CD8-positive, alpha-beta memory T cell (primary cell): ENCODE measurements at places on chromosomes 11 and 22. TPM values are rescaled to one million over a fixed set of nuclear protein-coding genes. Genes with fewer than 3 reads are reported as not detected.

DNA sequence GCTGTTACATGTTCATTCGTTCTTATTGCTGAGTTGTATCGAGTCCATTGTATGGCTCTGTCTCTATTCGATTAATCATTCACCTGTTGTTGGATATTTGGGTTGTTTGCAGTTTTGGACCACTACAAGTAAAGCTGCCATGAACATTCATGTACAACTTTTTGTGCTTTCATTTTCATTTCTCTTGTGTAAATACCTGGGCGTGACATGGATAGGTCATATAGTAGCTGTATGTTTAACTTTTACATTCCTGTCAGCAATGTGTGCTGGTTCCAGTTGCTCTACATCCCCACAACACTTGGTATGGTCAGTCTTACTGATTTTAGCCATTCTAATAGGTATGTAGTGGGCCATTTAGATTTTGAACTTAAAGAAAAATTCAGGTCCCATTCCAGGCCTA is 194.2 kb upstream of the PLET1 start:
- no peaks in the 10 kb centered on the region for H3K4me1 ChIP-seq
- H3K27me3 ChIP-seq, result no peaks in the 10 kb centered on the region
- no peak for DNase-seq
- no peaks in the 10 kb centered on the region for H3K36me3 ChIP-seq

GRCh38 chr22:50544078-50544745 is 1.5 kb upstream of the KLHDC7B start:
- H3K4me3 ChIP-seq, result peak overlapping the region; percentile 77
- no peaks in the 10 kb centered on the region for H3K36me3 ChIP-seq
- peaks cover 41% of the 10 kb centered on the region for H3K4me1 ChIP-seq
- H3K27ac ChIP-seq, result peak overlapping the region; percentile 33
- H3K27me3 ChIP-seq, result no peaks in the 10 kb centered on the region

GRCh38 chr22:50323900-50324299 is 2.9 kb downstream of the DENND6B start:
- no peaks in the 10 kb centered on the region for H3K36me3 ChIP-seq
- H3K27me3 ChIP-seq, result no peaks in the 10 kb centered on the region
- H3K27ac ChIP-seq, result no peak overlapping the region
- no peak for DNase-seq
- no peak overlapping the region for H3K4me3 ChIP-seq

GRCh38 chr22:49915610-49916009 is 2.6 kb downstream of the ALG12 start:
- no peak overlapping the region for H3K4me3 ChIP-seq
- no peak for DNase-seq
- H3K4me1 ChIP-seq, result peaks cover 18% of the 10 kb centered on the region
- no peaks in the 10 kb centered on the region for H3K36me3 ChIP-seq

GRCh38 chr22:20771918-20772625 is 1.8 kb upstream of the SERPIND1 start:
- H3K27me3 ChIP-seq, result no peaks in the 10 kb centered on the region
- H3K4me3 ChIP-seq, result no peak overlapping the region
- no peak overlapping the region for H3K27ac ChIP-seq

DNA sequence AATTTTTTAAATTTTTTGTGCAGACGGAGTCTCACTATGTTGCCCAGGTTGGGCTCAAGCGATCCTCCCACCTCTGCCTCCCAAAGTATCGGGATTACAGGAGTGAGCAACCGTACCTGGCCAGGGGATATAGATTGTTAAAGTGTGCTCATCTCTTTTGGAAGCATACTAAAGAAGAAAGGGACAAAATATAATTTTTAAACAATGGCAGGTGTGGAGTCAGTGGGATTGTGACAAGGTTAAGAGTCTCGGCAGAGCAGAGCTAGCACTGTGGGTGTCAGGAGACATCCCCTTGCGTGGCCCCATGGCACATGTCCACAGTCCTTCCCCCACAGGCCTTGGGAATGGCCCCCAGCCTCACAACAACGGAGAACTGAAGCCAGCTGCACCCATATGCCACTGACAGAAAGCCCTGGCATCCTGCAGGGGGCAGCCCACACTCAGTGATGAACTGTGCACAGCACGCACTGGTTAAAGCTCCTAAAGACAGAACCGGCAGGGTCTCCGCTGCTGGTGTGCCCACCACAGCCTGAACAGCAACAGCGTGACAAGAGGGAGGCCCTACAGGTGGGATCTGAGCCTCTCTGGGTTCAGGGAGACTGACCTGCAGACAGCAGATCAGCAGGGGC is 29.9 kb downstream of the SERPIND1 start:
- H3K4me1 ChIP-seq, result no peaks in the 10 kb centered on the region
- H3K27ac ChIP-seq, result no peak overlapping the region
- H3K27me3 ChIP-seq, result no peaks in the 10 kb centered on the region
- H3K36me3 ChIP-seq, result peaks cover 52% of the 10 kb centered on the region

DNA sequence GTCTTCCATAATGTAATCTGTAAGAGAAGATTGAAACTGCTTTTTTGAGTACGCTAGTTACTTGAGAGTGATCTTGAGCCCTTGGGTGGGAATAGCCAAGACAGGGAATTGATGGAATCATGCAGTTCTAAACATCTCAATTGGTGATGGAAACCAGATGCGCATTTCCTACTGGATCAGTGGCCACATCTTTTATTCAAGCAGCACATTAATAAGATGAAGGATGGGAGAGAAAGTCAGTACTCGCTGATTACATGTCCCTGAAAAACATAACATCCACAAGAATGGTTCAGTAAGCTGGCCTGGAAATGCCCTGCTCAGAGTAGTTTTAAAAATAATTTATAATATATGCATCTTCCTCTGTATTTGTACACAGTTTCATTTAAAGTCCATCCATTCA is 833.8 kb downstream of the JRKL start:
- H3K4me1 ChIP-seq, result no peaks in the 10 kb centered on the region
- no peaks in the 10 kb centered on the region for H3K27me3 ChIP-seq
- no peak for DNase-seq
- no peak overlapping the region for H3K4me3 ChIP-seq
- H3K36me3 ChIP-seq, result no peaks in the 10 kb centered on the region

- no peaks in the 10 kb centered on the region for H3K27me3 ChIP-seq
- H3K36me3 ChIP-seq, result peaks cover 7% of the 10 kb centered on the region
- DNase-seq, result no peak
- H3K4me3 ChIP-seq, result no peak overlapping the region
- peaks cover 49% of the 10 kb centered on the region for H3K4me1 ChIP-seq
- H3K27ac ChIP-seq, result no peak overlapping the region
Measured at GRCh38 chr22:24304062-24304675, 33.5 kb downstream of the SPECC1L start.

DNA sequence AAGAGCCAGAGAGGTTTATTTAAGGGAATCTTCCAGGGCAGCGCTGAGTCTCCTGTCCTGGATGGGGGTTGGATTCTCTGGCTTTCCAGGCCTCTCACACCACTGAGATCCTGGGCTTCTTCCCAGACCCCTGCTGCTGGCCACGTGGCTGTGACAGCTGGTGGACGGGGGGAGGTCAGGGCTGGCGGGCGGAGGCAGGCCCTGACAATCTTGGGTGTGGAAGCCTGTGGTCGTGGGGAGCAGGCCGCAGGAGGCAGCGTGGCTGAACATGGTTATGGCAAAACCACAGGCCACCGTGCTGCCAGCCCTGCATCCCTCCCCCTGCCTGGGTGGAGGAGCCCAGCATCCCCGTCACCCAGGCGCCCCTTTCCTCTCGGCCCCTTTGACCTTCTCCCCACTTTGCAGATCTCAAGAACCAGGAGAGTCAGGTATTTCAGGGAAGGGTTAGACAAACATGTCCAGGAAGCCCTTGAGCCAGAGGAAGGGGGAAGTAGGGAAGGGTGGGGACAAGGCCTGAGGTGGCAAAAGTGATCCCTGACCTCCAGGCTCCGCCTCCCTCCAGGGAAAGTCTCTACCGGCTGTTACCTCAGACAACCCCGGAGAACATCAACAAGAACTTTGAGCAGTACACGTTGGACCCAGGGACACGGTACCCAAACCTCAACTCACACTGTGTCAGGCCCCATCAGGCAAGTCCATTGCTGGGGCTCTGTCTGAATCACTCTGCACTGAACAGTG is 111.8 kb downstream of the MICAL2 start:
- no peak overlapping the region for H3K4me3 ChIP-seq
- no peak for DNase-seq
- H3K36me3 ChIP-seq, result peaks cover 8% of the 10 kb centered on the region

- H3K4me1 ChIP-seq, result no peaks in the 10 kb centered on the region
- no peak overlapping the region for H3K4me3 ChIP-seq
- DNase-seq, result no peak
- H3K36me3 ChIP-seq, result no peaks in the 10 kb centered on the region
- H3K27me3 ChIP-seq, result no peaks in the 10 kb centered on the region
Measured at GRCh38 chr11:71190551-71190950, 61.8 kb downstream of the SHANK2 start.

DNA sequence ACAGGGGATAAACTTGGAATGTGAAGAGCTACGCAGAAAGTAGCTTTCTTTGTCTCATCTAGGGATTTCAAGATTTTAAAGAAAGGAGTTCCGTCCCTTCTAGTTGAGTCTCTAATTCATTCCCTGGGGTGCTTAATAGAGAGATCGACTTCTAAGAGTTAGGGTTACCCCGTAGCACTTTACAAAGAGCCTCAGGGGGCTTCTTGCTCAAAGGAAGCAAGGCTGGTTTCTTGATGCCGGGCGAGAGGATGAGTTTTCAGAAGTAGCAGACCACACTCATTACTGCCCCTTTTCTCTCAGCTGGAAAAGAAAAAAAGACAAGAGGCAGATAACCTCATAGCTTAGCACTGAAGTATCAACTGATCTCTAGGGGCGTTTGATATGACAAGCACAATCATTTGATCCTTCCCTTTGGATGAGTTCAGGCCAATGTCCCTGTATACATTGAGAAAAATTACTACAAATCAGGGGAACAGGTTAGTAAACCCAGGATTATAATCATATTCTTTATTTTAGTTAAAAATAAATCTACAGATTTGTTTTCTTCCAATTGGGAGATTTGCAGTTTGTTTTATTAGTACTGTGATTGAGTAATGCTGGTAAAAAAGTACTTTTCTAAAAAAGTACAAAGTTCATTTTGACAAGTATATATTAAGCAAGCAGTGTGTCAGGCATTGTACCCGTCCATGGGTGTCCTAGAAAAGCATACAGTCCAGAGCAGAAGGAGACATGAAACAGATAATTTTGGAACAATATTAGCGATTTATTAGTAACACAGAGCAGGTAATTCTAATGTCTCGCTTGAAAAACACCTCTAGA is 18.7 kb downstream of the ELMOD1 start:
- H3K4me3 ChIP-seq, result no peak overlapping the region
- H3K4me1 ChIP-seq, result no peaks in the 10 kb centered on the region
- H3K36me3 ChIP-seq, result no peaks in the 10 kb centered on the region

DNA sequence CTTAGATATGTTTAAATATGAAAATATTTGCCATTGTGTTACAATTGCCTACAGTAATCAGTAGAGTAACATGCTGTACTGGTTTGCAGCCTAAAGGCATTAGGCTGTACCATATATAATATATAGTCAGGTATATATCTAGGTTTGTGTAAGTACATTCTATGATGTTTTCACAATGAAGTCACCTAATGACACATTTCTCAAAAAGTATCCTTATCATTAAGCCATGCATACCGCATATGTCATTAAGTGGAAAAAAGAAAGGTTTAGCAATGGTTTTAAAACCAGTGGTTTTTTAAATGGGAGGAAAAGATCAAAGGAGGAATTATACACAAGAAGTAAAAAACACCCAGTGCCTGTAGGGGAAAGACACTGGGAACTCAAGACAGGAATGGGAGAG is 122.7 kb downstream of the RBFOX2 start:
- no peak overlapping the region for H3K4me3 ChIP-seq
- H3K27me3 ChIP-seq, result no peaks in the 10 kb centered on the region
- H3K27ac ChIP-seq, result no peak overlapping the region

DNA sequence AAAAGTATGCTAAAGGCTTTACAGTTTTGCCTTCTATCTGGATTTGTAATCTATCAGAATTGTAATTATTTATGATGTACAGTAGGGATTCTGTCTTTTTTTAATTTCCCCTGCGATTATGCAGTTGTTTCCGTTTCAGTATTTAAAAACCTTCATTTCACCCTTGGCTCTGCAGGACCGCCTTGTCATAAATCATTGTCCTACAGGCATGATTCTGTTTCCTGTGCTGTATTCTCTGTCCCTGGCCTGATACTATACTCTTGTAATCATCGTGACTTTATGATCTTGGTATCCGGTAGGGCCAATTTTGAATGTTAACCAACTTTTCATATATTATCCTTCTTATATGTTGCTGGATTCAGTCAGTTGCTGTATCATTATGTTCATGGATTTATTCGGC is 151.7 kb downstream of the ATXN10 start:
- no peaks in the 10 kb centered on the region for H3K27me3 ChIP-seq
- no peaks in the 10 kb centered on the region for H3K36me3 ChIP-seq
- no peak overlapping the region for H3K4me3 ChIP-seq
- no peak for DNase-seq
- H3K27ac ChIP-seq, result no peak overlapping the region

GRCh38 chr22:48089601-48090331 is 1327.3 kb downstream of the TBC1D22A start:
- no peak overlapping the region for H3K4me3 ChIP-seq
- DNase-seq, result no peak
- no peaks in the 10 kb centered on the region for H3K36me3 ChIP-seq

DNA sequence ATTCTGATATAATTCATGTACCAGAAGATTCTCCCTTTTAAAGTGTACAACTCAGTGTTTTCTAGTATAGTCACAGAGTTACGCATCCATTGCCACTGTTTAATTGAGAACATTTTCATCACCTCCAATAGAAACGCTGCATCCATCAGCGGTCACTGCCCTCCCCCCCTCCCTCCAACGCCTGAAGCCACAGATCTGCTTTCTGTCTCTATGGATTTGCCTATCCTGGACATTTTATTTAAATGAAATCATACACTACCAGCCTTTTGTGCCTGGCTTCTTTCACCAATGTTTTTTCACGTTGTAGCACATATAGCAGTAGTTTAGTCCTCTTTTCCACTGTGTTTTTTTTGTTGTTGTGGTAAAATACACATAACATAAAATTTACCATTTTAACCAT is 22.8 kb downstream of the TCP11L1 start:
- no peaks in the 10 kb centered on the region for H3K27me3 ChIP-seq
- H3K36me3 ChIP-seq, result peaks cover 9% of the 10 kb centered on the region
- no peak overlapping the region for H3K4me3 ChIP-seq
- H3K27ac ChIP-seq, result no peak overlapping the region
- DNase-seq, result no peak

The PCF11 gene
- 63.7 TPM for total RNA-seq

The DGAT2 gene
- 5.6 TPM for total RNA-seq

The SLC37A2 gene
- 2.0 TPM for total RNA-seq

The ADAMTS15 gene
- total RNA-seq, result not detected

The FREY1 gene
- total RNA-seq, result 1.1 TPM

The HIRA gene
- 44.8 TPM for total RNA-seq

The MAJIN gene
- total RNA-seq, result not detected

The CASTOR1 gene
- 5.3 TPM for total RNA-seq

The C1QTNF5 gene
- not detected for total RNA-seq

The OR52I2 gene
- not detected for total RNA-seq

The C11orf68 gene
- total RNA-seq, result 18.7 TPM
